ENCODE measurements at places on chromosomes 3 and 15. TPM values are rescaled to one million over a fixed set of nuclear protein-coding genes. Genes with fewer than 3 reads are reported as not detected.

DNA sequence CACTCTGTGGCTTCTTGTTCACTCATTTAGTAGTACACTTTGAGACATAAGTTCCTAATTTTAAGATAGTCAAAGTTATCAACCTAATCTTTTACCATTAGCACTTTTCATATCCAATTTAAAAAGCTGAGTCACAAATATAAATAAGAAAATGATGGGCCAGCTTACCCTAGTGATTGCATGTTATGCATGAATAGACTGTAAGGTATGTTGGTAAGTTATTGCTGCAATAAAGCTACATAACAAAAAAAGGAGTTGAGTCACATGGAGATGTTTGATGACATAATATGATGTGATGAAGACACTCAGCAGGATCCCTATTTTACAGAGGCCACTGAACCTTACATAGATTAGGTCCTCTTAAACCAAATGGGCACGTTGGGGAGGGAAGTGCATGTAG, 161.3 kb downstream of the OCA2 start:
- no peak for DNase-seq

DNA sequence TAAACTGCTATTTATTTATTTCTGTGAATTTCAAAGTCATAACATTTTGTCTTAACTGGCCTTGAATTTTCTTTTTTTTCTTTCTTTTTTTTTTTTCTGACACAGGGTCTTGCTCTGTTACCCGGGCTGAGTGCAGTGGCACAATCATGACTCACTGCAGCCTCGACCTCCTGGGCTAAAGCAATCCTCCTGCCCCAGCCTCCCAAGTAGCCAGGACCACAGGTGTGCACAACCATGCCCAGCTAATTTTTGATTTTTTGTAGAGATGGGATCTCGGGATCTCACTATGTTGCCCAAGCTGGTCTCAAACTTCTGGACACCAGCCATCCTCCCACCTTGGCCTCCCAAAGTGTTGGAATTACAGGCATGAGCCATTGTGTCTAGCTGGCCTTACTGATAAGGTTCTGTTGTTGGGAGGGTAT, 77.4 kb upstream of the TNFSF10 start:
- no peak for DNase-seq

GRCh38 chr3:77169823-77170222, 129.9 kb downstream of the ROBO2 start:
- no peak for DNase-seq

- no peak for DNase-seq
Measured at GRCh38 chr3:95134693-95135413, 1072.0 kb downstream of the NSUN3 start.

- DNase-seq = peak; percentile 23
Measured at GRCh38 chr15:95459273-95459672, 871.2 kb upstream of the NR2F2 start.

- DNase-seq = no peak
Measured at GRCh38 chr3:52524258-52524751, 9.4 kb downstream of the NT5DC2 start.

- no peak for DNase-seq
Measured at GRCh38 chr15:51841406-51842040, 12.1 kb downstream of the TMOD3 start.

DNA sequence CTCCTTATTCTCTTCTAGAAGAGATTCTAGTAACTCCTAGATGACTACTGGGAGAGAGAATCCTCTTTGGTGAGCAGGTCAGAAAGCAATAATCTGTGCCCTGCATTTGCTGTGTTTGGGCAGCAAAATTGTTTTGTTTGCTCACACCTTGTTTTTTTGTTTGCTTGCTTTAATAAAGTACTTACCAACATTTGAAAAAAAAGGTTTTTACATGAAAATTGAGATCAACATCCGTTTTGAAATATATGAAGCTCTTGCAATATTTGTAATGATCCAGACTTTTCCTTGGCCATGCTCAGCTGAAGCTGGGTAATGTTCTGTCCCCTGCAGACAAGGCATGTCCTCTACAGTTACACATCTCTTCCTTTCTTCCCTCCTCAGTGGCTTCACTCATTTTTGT, 62.2 kb downstream of the DIPK2A start:
- no peak for DNase-seq

- no peak for DNase-seq
Measured at GRCh38 chr3:128307029-128307633, 153.8 kb downstream of the EEFSEC start.

DNA sequence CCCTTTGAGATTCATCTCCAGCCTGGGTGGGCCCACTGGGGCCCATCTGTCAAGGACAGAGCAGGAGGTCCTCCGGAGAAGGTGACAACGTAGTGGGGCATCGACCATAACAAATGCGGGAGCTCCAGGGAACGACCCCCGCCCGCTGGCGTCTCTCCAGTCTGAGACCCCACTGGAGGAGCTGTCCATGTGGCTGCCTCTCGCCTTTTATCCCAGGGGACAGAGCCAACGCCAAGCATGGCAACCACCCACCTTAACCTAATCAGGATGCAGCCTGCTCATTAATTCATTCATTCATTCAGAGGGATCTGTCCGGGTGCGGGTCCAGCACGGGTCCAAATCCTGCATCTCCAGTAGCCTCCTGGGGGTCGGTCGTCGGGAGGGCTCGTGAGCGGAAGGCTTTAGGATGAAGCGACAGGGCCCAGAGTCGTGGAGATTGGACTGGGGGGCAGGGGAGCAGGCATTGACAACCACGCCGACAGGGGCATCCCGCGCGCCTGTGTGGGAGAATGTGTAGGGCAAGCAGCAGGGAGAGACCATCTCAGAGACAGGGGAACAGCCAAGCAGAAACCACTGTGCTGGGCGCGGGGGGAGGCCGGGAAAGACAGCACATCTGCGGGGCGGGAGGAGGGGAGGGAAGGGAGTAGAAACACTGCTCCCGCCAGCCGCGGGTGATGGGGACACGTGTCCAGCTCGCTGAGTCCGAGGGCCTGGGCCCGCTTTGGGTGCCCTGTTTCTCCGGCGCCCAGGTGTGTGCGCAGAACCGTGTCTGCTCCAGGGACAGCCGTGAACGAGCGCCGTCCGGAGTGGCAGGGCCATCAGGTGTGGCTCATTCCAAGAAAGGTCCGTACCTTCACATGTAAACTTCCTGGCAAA, 1.9 kb downstream of the PIGZ start:
- no peak for DNase-seq

DNA sequence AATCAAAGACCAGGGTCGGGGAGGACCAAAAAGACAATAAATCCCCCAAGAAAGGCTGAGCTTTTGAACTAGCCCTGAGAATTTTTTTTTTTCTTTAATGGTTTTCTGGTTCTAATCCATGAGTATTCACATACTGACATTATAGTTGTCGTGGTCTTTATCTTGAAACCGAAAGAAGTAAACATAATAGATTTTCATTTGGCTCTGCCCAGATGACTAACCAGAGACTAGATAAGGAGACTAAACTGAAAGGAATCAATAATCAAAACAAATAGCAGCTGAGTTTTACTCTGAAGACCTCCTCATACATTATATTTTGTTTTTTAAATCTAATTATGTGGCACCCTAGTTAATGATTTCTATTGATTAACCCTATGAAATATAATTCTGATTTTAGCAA, 381.4 kb downstream of the CNTN3 start:
- DNase-seq = no peak

- no peak for DNase-seq
Measured at GRCh38 chr3:97694876-97695275, 69.7 kb upstream of the ARL6 start.

DNA sequence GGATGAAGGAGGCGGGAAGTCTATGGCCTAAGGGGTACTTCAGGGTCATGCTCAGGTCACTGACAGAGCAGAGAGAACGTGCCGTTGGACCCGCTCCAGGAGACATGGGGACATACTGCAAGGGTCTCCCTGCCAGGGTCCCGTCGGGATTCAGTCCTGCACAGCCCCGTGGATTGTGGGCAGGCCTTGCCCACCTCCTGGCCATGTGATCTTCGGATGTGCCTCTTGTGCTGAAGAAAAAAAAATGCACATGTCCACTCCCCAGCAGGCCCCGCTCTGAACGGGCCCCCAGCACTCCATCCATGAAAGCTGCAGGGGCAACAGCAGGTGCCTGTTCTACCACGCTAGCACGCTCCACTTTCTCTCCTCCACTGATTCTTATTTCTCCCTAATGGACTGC, 22.9 kb downstream of the ST8SIA2 start:
- DNase-seq = no peak

DNA sequence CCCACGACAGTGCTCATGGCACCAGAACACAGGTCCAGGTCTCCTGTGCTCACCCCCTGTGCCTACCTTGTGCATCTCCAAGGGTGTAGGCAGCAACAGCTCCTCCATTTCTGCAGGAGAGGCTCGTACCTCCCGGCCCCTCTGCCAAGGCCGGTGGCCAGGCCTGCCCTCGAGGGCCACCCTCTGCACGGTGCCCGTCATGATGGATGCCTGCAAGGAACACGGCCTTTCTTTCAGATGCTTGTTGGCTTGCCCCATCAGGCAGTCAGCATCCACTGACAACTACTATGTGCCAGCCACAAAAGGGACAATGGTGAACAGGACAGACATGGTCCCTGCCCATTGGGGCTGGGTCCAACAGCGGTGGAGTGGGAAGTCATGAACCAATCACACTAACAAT, 43.8 kb downstream of the GRIP2 start:
- DNase-seq = no peak

GRCh38 chr3:107870943-107871638, 219.7 kb downstream of the CD47 start:
- no peak for DNase-seq

GRCh38 chr15:30997270-30997669, 5.8 kb upstream of the MTMR10 start:
- no peak for DNase-seq

GRCh38 chr3:14660942-14661341, 9.4 kb downstream of the CCDC174 start:
- no peak for DNase-seq

DNA sequence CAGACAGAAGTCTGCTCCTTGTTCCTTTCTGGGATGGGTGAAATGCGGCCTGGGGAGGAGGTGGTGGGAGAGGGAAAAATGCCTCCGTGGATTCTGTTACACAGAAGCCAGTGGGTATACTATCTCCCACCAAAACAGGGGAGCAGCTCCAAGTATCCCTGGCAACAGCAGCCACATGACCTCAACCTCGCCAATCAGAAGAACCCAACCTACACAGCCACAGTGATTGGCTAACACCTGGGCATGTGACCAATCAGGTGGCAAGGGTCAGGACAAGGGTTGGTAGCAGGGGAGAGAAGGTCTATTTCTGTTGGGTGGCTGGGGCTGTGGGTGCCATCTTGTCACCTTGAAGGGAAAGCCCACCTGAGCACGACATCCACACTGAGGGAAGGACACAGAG, 9.1 kb upstream of the ACAD9 start:
- no peak for DNase-seq

- peak; percentile 94 for DNase-seq
Measured at GRCh38 chr3:185473290-185473815, 25.5 kb downstream of the TMEM41A start.

DNA sequence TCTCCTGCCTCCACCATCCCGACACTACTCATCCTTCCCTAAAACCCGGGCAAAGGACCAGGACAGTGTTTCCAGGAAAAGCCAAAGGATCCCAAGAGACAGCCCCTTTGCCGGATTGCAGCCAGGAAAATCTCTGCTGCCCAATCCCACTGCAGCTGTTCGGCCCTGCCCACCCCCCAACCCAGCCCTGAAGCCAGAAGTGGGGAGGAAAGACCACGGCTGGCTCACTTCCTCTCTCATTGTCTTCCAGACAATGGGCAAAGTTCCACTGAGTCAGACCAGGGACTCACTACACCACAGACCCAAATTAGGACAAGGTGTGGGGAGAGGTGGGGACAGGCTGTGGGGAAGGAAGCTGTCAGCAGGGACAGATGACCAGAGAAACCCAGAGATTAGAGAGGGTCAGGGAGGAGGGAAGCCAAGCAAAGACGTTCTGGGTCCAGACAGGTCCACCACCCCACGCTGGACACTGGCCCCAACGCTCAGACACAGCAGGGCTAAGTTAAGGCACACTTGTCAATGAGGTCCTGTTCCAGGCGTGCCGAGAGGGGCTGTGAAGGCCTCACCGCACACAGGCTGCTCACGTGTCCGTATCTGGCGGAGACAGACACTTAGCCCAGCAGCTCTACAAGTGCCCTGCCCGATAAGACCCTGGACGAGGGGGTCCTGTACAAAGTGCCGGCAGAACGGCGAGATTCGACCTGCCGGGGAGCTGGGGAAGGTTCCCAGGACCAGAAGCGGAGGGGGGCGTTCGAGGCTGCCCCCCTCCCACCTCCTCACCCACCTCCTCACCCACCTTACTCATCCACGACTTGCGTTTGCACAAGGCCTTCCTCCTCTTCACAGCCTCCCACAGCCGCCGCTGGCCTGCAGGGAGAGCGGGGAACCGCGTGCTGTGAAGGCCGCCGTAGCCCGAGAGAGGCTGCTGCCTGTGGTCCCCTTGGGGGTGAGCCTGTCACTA, 21.9 kb downstream of the TNK2 start:
- peak; percentile 69 for DNase-seq

- DNase-seq = no peak
Measured at GRCh38 chr3:128482175-128482574, 10.8 kb downstream of the GATA2 start.

GRCh38 chr3:90056281-90057032, 949.0 kb downstream of the EPHA3 start:
- DNase-seq = no peak

DNA sequence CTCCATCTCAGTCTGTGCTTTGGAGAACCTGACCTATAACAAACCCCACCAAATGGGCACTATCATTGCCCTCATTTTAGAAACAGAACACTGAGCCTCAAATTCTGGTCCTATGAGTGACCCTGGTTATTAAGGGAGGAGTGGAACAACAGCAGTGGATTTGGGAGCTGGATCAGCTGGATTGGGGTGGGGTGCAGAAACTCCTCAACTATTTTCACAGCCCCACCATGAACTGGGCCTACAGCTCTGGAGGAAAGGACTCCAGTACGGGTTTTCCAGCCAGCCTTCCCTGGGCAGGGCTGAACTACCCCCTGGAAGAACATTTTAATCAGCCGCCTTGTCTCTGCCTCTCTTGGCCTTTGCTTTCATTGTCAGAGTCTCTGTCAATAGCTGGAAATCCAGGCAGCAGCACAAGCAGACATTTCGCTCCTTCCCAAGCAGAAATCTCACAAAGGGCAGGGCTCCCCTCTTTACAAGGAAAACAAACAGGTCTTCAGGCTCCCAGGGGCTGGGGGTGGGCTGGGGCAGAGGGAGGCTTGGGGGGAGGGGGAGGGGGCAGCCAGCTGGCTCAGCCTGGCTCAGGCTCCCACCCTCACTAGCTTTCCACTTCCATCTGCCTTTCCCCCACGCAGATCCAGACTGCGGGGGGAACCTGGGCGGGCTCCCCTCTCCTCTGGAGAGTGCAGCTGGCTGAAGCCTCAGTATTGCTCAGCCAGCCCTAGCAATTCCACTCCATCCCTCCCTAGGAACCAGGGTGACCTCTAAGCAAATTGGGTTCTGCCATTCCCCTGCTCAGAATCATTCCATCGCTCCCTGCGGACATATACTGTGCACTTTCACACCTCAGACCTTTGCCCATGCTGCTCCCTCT, 13.7 kb upstream of the TLE3 start:
- DNase-seq = peak; percentile 66

- DNase-seq = no peak
Measured at GRCh38 chr3:131772269-131773026, 262.4 kb downstream of the CPNE4 start.

PRSS50 gene
- total RNA-seq = not detected

UBA7 gene
- total RNA-seq = 19.7 TPM

IL1RAP gene
- 14.6 TPM for total RNA-seq

TPRG1 gene
- total RNA-seq = 5.4 TPM

TNIK gene
- 6.0 TPM for total RNA-seq

MCF2L2 gene
- total RNA-seq = 0.22 TPM

CRYGS gene
- 0.31 TPM for total RNA-seq

PLA2G4E gene
- total RNA-seq = not detected

PPP2R3A gene
- total RNA-seq = 17.3 TPM

ANXA2 gene
- 4,475 TPM for total RNA-seq

ITIH1 gene
- not detected for total RNA-seq

GOLGA8R gene
- 1.8 TPM for total RNA-seq

GOLGA8N gene
- total RNA-seq = 0.50 TPM
